ENCODE measurements at places on chromosomes 6 and 20. TPM values are rescaled to one million over a fixed set of nuclear protein-coding genes. Genes with fewer than 3 reads are reported as not detected.

Gene PCSK2
- total RNA-seq: not detected

Gene BTNL2
- total RNA-seq: not detected

Gene TSHZ2
- not detected for total RNA-seq

Gene LCA5
- total RNA-seq: 0.93 TPM

Gene CGAS
- 3.7 TPM for total RNA-seq
